ENCODE measurements at places on chromosomes 11 and 22.
A peak's percentile ranks its signal among the peaks of the same experiment; 100 is the strongest.

GRCh38 chr11:2885678-2886081 is at the start of gene CDKN1C:
Gene CDKN1C (minus strand): TSS chr11:2885775. CDS start chr11:2885456, 319 bp downstream.
- peak; percentile 80 for DNase-seq

DNA sequence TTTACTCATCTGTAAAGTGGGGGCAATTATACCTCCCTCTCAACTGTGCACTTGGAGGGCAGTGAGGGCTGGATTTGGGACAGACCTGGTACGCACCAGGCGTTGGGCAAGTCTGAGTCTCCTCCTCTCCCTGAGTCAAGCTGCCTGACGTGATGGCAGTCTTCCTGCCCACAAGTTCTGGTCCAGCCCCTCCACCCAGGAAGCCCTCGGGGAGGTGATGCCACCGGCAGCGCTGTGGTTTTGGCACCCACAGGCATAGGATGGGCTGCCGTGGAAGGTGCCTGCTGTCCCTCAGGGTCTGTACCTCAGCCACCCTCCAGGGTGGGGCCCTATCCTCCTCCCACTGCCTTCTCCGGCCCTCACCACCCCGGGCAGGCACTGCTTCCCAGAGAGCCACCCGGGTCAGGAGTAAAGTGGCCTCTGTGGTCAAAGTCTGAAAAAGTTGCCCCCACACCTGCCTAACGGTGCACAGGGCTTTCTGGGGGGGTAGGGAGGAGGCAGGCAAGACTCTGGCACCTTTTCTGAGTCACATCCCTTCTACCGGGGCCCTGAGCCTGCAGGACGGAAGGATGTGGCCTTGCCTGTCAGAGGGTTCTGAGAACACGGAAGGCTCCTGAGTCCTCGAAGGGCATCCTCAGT is 6.5 kb upstream of the APOBEC3H start:
- DNase-seq: no peak

DNA sequence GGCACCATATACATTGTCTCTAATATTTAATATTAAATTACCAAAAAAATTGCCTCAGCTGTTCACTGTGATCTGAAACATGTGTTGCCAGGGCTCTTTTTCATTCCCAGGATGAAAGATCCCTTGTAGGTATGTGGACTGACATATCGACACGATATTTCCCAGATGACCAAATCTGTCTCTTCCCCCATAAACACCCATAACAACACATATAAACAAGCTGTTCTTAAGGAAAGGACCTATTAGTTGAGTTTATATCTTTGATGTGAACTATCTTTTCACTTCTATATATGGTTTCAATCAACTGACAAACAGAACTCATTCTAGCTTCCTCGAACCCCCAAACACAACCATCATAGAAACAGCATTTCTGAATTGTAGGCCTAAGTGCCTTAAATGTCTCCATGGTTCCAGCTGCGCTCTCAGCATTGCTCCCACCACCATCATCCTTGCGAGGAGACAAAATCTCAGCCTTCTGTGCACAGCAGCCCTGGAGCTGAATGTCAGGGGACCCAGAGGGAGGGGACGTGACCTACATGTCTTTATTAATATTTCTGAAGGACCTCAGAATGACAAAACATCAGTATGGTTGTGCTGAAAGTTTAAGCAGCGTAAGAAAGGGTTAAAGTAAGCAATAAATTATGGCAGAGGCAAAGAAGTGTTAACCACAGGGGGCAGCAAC is 67.0 kb downstream of the ETS1 start:
- DNase-seq: no peak

- no peak for DNase-seq
These were observed 20.5 kb downstream of the RNF169 start for GRCh38 chr11:74769055-74769707.

GRCh38 chr11:34508524-34508923 is 5.1 kb downstream of the ELF5 start:
- DNase-seq: no peak

DNA sequence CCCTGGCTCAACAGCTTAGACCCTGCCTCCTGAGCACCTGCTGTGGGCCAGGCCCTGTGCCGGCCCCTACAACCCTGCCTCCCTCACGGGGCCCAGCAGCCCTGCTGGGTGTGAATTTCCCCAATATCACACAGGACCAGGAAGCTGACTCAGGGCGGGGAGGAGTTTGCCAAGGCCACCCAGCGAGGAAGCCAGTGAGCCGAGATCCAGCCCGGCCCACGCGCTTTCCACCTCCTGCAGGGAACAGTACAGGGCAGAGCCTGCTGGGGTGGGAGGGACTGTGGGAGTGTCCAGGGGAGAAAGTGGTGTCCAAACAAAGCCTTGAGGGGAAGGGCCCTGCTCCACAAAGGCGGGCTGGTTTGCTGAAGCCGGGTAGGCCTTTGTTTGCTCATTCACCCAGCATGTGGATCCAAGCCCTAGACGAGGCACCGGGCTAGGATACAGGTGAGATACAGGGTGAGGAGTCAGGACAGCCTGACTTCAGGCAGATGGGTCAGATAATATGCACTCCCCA is 26.8 kb downstream of the RPL3 start:
- DNase-seq: peak; percentile 97

GRCh38 chr22:50260801-50261614 is 475 bp downstream of the MAPK12 start:
- peak; percentile 65 for DNase-seq

GRCh38 chr22:49044091-49044490 is 783.6 kb downstream of the BRD1 start:
- no peak for DNase-seq

GRCh38 chr22:20244691-20245576 is 23.2 kb downstream of the RTN4R start:
- no peak for DNase-seq

- no peak for DNase-seq
These were observed 11.9 kb upstream of the PPFIBP2 start for GRCh38 chr11:7501894-7502293.

- DNase-seq: no peak
These were observed 972.8 kb downstream of the OPCML start for GRCh38 chr11:132559331-132560036.

- DNase-seq: no peak
These were observed 982 bp downstream of the APOBEC3H start for GRCh38 chr22:39098026-39098425.

DNA sequence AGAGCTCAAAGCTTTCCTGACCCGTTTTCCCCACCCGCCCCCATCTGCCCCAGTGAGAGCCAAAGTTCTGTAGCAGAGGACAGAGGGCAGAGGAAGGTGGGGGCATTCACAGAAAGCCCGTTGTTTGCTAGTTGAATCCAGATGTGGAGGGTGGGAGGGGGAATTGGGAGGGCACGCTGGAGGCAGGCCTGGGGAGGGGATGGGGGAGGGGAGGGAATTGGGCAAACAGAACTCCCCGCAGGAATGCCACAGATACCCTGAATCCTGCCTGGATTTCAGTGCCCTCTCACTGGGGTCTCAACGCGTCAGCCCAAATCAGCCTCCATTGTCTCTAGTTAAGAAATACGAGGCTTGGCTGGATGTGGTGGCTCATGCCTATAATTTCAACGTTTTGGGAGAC is 12.9 kb upstream of the OAF start:
- no peak for DNase-seq

DNA sequence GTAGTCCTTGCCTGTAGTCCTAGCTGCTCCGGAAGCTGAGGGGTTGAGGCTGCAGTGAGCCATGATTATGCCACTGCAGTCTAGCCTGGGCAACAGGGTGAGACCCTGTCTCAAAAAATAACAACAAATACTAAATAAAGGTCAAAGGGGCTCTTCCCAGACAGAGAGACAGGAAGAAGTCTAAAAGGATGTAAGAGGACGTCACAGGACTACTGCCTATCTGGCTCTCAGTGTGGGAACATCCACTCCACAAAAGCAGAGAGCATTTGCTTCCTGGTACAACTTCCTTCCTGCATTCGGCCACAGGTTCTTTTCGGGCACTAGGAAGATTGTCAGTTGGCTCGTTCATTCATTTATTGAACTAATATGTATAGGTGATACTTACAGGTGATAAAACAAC is 110.6 kb downstream of the SGSM3 start:
- no peak for DNase-seq

- DNase-seq: no peak
These were observed 51.6 kb downstream of the NTM start for GRCh38 chr11:131422029-131422428.

DNA sequence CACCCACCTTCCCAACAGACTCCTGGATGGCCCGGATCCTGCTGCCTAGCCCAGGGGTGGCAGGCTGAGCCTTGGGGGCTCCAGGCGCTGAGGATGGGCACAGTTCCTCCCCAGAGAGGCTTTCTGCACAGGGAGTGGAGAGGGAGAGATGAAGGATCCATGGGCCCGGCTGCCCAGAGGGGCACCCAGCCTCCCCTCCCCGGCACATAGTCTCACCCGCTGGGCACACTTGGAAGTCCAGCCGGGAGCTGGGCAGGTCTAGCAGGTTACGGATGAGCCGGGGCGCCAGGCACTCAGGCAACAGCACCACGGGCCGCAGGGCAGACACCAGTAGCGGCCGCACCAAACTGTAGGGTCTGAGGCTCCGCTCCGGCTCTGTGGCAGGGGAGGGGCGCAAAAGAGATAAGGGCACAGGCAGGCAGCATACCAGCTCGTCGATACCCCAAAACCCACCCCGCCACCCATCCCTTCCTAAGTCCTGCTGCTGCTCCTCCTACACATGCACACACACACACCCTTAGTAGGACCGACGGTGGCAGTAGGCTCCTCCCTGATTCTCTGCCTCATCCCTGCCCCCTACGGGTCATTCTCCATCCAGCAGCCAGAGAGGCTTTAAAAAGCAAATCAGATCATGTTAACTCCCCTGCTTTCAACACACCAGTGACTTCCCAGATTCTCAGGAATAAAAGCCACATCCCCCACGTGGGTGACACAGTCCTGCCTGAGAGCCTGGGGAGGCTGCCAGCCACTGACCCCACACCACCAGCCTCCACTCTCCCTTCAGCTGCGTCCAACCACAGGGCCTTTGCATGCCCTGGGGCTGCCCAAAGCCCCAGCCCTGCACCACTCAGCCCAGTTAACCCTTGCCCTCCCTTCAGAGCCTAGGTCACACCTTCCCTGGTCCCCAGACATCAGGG is 6.5 kb upstream of the MFNG start:
- DNase-seq: peak; percentile 68

DNA sequence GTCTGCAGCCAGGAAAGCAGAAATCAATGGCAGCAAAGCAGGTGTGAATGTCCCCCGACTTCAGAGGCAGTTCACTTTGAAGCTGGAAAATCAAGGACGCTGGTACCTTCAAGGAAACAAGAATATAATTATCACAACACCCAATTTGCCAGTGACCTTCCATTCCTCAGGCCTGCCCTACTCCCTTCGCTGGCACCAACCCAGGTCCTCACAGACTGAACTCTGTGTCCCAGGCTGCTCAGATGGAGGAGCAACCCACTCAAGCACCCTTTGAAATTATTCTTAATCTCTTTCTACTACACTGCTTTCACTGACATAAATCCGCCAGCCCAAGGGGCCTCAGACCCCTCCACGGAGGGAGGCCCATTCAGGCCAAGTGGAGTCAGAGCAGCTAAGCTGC is 64.7 kb upstream of the WT1 start:
- DNase-seq: no peak

DNA sequence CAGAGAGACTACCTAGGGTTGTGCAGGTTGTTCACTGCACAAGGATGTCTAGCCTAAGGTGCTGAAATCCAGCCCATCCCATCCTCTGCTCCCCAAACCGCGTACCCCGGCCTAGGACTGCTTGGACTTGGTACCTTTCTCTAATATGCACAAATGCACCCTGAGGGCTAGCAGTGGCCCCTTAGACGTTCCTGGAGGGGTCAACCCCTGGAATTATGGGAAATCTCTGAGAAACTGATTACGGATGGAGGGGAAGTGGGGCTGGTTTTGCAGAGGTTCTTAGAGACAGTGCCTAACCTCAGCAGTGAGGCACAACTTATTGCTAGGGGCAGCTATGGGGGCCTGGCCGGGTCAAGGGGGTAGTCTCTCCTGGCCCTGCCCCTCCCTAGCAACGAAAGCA is 2.5 kb downstream of the C11orf68 start:
- DNase-seq: no peak

- peak; percentile 68 for DNase-seq
These were observed 2.9 kb downstream of the CLCF1 start for GRCh38 chr11:67370351-67371076.

- peak; percentile 18 for DNase-seq
These were observed 3.6 kb upstream of the APOBEC3A start for GRCh38 chr22:38953577-38954413.

GRCh38 chr11:44559207-44559939 is 6.1 kb upstream of the CD82 start:
- peak; percentile 29 for DNase-seq

DNA sequence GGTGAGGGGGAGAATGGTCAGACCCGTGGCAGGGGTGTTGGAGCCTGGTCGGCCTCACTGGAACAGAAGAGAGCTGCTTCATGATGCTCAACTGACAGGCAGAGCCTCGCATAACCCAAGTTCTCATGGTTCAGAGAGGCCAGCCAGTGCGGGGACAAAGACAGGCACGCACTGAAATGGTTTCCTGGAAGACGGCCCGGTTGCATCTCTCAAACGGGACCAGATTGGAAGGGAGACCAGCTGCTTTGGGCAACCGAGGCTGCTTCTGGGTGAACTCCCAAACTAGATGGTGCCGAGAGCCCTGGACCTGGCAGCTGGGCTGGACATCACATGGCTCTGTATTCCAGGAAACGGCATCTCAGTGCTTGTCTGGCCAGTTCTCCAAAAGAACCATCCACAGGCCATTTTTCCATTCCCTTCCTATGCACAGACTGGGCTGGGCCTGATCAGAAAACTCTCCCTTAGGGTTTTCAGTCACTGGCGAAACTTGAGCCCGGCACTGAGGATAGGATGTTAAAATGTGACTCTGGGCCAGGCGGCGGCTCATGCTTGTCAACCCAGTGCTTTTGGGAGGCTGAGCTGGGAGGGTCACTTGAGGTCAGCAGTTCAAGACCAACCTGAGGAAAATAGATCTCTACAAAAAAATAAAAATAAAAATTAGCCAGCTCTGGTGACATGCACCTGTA is 80.1 kb upstream of the PRODH start:
- DNase-seq: no peak

- DNase-seq: no peak
These were observed 39.3 kb downstream of the CAPN1 start for GRCh38 chr11:65221026-65221425.

All from EH (cell line).